ENCODE measurements at places on chromosomes 1 and 21.

DNA sequence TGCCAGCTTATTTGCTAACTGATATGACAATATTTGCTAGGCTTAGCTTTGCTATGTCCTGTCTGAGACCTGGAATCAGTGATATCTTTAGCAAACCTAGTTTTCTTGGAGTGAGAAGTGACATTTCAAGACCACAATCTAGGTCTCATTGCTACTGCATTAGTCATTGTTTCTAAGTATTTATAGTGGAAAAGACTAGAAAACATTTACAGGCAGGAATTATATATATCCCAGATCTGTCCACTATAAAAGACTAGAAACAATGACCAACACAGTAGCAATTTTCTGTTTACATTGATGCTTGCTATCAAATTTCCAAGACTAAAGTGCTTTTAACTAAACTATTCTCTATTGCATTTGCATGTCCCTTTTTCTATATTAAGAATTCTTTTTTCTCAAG lies 5.0 kb upstream of the RGS18 start:
- DNase-seq, result no peak

DNA sequence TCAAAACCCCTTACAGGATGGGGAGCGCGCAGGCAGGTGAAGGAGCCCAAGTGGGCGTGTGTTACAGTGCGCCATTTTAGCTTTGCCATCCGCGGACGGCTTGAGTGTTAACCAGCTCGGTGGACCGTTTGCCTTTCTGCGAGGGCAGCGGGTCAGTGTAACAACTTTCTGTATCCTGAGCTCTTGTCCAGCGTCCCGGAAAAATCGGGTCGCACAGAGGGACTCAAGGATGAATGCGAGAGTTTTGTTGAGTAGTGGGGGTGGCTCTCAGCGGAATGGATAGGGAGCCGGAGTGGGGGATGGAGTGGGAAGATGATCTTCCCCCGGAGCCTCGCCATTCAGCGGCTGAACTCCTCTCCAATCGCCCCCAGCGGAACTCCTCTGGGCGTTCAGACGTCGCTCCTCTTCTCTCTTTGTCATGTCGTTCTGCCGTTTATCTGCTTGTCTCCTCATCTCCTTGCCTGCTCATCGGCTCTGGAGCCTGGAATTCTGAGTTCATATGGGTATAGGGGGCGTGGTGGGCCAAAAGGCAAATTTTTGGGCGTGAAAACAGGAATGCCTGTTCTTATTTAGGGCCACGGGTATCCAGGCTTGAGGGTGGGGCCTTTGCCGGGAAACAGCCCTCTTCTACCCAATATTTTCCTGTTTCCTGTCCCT lies 295.4 kb downstream of the CTH start:
- DNase-seq, result no peak

GRCh38 chr1:89901957-89902669 lies 81.3 kb downstream of the LRRC8D start:
- DNase-seq, result no peak

DNA sequence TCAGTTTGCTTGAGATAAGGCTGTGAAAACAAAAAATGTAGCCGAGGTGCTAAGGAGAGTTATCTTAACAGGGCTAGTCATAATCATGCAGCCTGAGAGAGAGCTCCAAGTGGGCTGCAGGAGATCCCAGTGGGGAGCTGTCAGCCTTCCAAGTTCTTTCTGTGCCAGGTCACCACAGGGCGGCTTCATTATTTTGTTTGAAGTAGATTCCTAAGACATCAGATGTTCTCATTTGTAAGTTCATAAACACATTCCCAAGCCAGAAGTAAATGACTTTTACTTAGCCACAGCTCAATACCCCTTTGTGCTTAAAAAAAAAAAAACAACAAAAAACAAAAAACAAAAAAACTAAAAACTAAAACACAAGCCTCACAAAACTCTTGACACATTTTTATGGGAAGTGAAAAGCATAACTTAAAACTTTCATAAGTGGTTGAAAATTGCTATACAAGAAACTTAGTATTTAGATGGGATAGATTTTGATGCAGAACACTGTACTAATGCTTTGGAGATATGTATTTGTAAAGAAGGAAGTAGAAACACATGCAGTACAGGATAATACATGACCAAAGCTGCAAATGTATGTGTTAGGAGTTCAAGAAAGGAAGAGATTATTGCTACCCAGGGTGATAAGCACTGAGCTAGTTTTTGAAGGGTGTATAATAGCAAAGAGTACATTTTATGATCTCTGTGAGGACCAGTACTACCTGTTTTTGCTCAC lies 8.6 kb downstream of the CDC14A start:
- no peak for DNase-seq

DNA sequence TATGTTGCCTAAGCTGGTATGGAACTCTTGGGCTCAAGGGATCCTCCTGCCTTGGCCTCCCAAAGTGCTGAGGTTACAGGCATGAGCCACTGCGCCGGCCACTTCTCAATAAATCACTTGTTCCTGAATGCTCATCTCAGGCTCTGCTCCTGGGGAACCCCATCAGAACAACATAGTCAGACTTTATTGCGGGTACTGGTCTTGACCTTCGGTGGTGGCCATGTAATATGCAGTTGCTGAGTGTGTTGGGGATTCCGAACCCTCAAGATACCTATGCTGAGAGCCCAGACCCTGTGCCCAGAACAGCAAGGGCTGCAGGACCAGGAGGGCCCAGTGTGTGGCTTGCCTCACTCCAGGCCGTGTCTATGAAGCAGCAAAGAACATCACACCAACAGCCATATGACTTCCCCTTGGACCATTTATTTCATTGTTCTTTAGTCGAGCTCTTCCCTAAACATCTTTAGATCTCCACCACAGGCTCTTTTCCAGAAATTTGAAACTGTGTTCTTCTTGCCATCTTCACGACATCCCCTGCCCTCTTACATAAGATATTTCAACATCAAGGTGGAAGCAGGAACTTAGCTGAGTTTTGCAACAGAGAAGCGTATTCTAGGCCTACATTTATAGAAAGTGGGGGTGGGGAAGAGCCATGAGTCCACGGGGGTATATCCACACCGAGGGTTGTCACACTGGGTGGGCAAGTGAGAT lies 12.7 kb upstream of the SDHB start:
- no peak for DNase-seq

- no peak for DNase-seq
Observed at GRCh38 chr1:78549891-78550290, 59.1 kb downstream of the PTGFR start.

DNA sequence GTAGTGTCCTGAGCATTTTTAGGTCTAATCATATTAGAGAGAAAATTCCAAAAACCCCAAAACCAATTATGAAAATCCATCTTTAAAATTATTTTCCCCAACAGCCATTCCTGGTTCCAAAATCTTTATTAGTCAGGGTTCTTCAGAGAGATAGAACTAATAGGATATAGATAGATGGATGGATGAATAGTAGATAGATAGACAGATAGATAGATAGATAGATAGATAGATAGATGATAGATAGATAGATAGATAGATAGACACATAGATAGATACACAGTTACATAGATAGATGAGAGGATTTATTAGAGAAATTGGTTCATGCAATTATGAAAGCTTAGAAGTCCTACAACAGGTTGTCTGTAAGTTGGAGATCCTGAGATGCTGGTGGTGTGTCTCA lies 122.7 kb upstream of the POGK start:
- no peak for DNase-seq

- DNase-seq, result no peak
Observed at GRCh38 chr1:232793944-232794343, 11.3 kb upstream of the MAP10 start.

DNA sequence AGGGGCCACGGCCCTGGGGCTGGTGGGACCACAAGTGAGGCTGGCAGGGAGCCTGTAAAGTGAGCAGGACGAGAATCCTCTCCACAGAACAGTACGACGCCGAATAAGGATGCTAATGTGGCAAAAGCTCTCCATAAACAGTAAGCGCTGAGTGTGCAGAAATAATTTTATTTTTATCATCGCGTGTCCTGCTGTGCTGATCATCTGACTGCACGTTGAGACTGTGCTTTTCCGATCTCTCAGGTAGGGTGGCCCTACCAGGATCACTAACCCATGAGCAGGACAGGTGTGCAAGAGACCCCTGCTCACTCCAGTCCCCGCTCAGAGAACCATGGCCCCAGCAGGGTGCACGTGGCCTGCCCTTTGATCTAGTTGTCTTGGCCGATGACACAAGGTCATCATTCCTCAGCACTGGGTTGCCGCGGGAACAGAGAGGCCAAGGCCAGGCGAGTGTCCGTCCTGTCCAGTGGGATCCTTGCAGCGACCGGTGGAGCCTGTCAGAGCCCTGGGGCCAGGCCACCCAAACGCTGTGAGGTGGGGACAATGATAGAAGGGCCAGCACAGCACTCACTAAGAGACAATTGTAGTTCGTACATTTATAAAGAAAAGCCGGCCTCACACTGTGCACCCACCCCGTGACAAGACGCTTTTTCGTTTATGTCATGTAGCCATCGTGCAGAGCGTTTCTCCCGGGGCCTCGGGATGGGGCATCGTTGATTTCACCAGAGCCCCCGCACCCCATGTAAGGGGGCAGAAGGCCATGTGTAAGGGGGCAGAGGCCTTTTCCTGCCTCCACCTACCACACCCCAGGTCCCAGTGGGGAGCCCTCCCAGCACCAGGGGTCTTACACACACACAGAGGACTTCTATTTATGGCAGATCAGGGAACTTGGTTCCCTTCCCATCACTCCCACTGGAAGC lies 52.7 kb upstream of the ADARB1 start:
- DNase-seq, result peak; percentile 84

DNA sequence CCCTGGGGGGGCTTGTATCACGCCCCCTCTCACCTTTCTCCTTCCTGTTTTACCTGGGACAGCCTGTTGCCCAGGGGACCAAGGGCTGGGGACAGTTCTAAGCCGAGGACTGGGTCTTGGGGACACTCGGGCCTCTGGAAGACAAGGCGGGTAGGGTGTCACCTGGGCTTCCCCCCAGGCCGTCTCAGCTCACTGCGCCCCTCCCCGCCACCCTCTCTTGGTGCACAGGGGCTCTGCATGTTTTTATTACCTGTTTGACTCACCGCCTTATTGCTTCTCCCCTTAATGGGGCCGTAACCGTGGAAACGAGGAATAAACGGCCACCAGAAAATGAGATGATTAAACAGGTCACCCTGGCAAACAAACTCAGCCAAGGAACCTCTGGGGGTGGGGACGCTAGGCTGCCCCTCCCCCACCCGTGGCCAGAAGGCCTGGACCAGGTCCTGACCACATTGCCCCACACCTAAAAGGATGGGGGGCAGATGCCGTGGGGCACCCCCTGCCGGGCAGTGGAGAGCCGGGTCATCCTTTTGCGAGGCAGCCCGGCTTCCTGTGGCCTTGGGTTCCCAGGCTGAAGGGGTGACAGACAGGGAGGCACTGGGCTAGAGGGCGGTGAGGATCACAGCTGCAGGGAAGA lies 109.9 kb downstream of the CASZ1 start:
- DNase-seq, result no peak

- DNase-seq, result no peak
Observed at GRCh38 chr21:28867401-28867800, 125.3 kb downstream of the LTN1 start.

DNA sequence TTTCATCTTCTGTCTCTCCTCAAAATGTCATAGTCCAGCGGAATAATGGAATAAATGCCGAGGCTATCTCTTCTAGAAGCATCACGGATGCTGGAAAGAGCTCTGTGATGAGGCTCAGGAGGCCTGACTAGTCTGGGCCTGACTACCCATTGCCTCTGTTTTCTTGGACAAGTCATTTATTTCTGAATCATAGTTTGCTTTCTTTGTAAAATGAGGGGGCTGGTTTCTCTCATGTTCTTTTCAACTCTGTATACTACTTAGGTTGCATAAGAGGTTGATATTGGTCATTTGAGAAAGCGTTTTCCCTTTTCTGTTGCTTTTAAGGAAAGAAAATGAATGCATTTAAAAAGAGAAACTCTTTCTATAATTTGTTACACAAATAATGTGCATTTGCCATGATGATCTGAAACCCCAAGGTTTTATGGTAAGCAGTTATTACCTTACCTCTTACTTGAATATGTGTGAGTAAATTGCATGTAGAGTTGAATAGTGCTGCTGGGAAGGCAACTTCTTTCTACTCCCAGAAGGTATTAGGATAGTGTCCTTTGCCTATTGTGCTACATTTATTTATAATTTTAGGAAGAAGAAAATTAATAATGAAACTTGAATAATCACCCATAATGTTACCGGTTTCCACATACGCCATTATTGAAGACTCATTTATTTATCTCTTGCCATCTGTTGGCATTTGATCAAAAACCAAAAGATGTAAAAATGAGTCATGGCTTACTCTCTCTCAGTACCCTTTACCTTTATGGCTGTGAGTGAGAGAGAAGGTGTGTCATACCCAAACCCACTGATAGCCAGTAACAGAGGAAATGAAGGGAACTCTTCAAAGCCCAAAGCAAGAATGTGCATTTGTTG lies 179.1 kb downstream of the FASLG start:
- DNase-seq, result no peak

- DNase-seq, result peak; percentile 60
Observed at GRCh38 chr1:25184001-25184762, 48.1 kb downstream of the SYF2 start.

DNA sequence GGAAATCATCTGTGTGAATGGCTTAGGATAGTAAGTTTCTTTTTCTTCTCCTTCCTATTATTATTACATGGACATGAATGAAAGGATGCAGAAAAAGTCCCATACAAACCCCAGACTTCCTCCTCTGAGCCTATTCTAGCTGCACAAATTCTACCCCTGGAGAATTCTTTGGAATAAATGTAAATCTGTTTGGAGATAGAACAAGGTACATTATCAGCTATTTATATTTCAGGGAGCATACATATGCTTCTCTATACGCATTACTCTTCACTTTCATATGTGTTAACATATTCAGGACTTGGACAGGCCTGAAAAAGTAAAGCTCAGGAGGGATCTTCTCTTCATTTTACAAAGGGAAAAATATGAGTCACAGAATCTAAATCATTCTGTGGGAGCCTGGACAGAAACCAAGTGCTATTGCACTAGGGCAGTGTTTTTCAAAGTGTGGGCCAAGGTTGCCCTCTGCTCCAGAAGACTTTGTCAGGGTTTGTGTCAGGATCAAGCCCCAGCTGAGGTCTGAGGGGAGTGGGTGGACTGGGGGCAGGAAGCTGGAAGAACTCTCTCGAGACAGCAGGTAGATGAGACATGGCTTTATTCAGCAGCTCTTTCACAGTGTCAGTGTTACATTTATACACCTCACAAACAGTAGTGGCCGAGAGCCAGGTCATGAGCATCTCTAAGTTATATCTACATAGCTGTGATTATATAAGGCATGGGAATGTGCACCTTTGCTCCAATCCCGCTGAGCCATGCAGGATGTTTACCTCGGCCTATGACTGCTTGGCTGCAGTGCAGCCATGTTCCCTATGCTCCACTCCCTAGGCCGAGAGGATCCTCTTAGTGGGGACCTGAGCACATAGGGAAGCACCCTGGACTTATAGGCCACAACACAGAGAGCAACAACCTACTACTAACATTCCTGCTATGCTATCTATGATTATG lies 114.3 kb downstream of the GDAP2 start:
- no peak for DNase-seq

GRCh38 chr1:8427493-8427892 lies 109.6 kb downstream of the SLC45A1 start:
- DNase-seq, result no peak

GRCh38 chr1:50458507-50458906 lies 35.3 kb upstream of the DMRTA2 start:
- DNase-seq, result no peak

GRCh38 chr1:116581323-116581885 lies 10.6 kb upstream of the CD58 start:
- DNase-seq, result no peak
